Kidney (tissue), 22 donors: ENCODE measurements at places on chromosomes 1 and 21. TPM values are rescaled to one million over a fixed set of nuclear protein-coding genes. Genes with fewer than 3 reads are reported as not detected.

The ZFP69 gene
- 2.9 TPM for total RNA-seq

The NUDT17 gene
- 3.8 TPM for total RNA-seq

The SLC16A4 gene
- 53.1 TPM for total RNA-seq

The IFNLR1 gene
- total RNA-seq: 4.8 TPM

The VTCN1 gene
- total RNA-seq: 32.6 TPM

The DENND2D gene
- 81.0 TPM for total RNA-seq

The HPDL gene
- total RNA-seq: 0.66 TPM

The ADARB1 gene
- total RNA-seq: 34.9 TPM

The HCRTR1 gene
- total RNA-seq: 0.35 TPM

The MTARC2 gene
- 28.6 TPM for total RNA-seq

The GDAP2 gene
- total RNA-seq: 31.8 TPM

GRCh38 chr1:182446033-182446669 lies 3.8 kb upstream of the RGSL1 start:
- no peak for DNase-seq

- DNase-seq: no peak
These were observed 28.5 kb upstream of the RLF start for GRCh38 chr1:40132383-40133311.

- DNase-seq: no peak
These were observed 9.0 kb downstream of the C1orf105 start for GRCh38 chr1:172429331-172430127.

GRCh38 chr21:19609611-19610010 lies 1206.0 kb upstream of the TMPRSS15 start:
- no peak for DNase-seq

DNA sequence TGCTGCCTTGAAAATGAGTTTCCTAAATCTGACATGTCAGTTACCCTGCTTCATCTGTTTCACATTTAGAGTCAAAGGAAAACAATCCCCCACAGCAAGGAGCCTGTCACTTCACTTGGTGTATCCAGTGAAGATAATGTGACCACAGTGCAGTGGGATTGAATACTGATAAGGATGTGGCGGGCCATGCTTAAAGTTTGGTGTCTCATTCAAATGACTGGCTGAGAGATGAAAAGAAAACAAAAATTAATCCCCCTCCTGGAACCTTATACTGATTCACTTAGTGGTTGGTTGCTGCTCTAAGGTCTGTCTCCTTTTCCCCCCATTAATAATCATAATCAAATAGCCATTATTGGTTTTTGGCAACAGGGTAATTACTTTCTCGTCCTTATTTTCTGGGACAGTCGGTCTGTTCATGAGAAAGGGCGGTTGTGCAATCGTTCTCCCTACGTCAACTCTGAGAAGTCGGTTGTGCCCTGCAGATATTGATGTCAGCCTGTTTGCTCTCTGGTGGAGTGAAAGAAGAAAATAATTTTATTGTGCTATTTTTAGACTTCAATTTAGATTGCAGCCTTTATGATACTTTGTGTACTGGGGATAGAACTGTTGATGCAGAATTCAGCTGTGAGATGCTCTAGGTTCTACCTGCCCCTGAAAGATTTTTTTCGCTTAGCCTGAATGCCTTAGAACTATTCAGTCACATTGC lies 360.2 kb downstream of the DISC1 start:
- no peak for DNase-seq

GRCh38 chr1:69230208-69230607 lies 337.5 kb upstream of the LRRC7 start:
- no peak for DNase-seq

GRCh38 chr1:179287946-179288345 lies 5.7 kb upstream of the SOAT1 start:
- DNase-seq: peak; percentile 31

DNA sequence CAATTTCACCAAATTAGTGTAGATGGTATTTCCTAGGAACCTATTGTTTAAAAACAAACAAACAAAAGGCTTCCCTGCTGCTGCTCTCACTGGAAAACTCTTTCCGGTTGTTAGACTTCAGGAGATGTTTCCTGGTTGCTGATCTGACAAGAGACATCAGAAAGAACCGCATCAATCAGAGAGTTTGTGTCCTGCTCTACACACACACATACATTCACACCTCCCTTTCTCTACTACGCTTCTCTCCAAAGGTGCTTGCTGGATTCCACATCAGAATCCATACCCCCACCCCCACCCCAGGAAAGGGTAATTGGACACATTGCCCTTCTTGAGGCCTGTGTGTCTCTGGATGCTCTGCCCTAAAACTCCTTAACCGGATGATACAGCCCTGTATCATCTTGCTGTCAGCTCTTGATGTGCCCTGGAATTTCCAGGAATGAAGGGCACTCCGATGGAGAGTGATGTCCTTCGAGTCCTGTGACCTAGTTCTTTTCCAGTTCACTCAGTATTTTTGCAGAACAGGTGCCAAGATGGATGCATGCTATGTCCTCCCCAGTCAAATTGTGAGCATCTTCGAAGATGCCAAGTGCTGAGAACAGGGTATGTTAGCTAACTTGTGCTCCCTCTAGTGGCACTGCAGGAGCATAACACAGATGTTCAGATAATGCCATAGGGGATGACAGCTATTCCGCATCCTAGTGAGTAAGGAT lies 113.7 kb upstream of the SLC35F3 start:
- DNase-seq: peak; percentile 40

DNA sequence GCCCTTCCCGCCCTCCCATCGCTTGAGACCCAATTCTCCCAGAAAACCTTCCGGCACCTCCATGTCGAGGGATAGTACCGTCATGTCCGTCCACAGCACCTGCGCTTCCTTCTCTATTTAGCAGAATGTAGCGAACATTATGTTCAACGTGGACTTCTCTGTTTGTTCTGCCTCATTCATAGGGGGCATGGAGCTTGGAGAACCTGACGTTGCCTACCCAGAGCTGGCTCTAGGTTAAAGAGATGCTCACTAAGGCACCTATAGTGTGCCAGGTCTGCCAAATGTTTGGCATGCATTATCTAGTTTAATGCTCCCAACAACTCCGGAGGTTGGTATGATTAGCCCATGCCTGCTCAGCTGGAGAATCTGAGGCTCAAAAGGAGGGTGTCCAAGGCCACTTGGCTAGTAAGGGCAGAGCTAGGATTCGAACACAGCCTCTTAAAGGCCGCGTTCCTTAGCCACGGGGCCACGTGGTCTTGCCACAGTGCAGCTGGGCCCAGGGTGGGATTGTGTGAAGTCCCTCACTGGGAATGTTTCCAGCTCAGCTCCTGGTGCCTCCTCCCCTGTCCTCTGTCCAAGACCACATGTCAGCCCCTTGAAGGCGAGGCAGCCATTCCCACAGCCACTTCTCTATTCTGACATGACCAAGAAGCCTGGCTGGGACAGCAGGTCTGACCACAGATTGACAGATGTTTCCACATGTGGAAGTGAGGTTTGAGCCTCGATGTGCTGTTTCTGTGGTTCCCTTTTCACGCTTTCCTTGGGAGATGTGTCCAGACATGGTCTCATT lies 57.8 kb downstream of the RUNX3 start:
- DNase-seq: peak; percentile 17

GRCh38 chr1:9665193-9665592 lies 13.7 kb downstream of the PIK3CD start:
- no peak for DNase-seq

- no peak for DNase-seq
These were observed 3.0 kb upstream of the AHCTF1 start for GRCh38 chr1:246934765-246935164.

DNA sequence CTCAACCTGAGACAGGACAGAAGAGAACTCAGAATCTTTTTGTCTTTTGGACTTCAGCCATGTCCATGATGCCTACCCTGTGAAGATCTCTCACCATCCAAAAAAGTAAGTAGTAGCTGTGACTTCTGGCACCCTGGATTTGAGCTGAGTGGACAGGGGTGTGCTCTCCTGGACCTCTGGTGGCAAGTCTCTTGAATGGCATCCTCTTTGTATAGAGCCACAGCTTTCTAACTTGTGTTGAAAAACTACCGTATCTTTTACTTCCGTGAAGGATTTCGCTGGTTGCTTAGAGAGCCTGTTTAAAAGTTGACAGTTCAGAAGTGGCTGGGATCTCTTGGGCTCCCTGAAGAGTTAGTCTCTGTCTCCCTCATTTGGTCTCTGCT lies 1.8 kb downstream of the MFN2 start:
- DNase-seq: no peak

DNA sequence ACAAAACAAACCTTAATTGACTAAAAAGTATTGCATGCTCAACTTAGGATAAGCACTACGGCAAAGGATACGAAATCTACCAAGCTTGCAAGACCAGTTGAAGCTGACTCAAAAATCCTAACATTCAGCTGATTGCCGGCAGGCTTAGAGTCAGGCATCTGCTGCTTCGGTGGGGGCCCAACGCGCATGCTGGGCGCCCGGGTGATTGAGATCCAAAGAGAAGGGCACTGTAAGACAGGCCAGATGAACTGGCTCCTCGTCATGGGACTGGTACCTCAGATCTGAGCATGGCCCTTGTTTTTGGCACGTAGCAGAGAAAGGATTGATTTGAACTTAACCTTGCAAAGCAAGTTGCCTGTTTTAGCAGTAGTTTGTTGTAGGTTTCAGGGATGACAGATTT lies 86.6 kb downstream of the PRDM2 start:
- no peak for DNase-seq

DNA sequence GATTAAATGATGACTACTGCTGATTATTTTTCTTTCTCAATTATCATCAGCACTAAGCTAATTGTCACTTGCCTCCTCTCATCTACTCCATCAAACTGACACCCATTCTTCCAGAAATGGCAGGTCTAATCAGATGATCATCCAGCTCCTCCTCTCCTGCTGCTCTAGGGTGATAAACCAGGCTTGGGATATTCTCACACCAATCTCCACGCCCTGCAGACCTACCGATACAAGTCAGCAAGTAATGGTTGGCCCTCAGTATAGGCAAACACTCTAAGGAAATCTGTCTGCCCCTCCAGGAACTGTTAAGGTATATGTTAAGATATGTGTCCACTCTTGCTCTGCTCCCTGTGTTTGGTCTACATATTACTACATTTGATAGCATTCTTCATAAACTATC lies 36.3 kb upstream of the C1orf21 start:
- no peak for DNase-seq

- peak; percentile 86 for DNase-seq
These were observed 1.7 kb upstream of the RIPK4 start for GRCh38 chr21:41768437-41769042.

GRCh38 chr1:225658041-225658440 lies 5.1 kb upstream of the ENAH start:
- no peak for DNase-seq

- peak; percentile 65 for DNase-seq
These were observed 38.0 kb upstream of the RWDD3 start for GRCh38 chr1:95196017-95196416.

GRCh38 chr1:63189677-63190076 lies 132.7 kb upstream of the FOXD3 start:
- DNase-seq: no peak

- DNase-seq: no peak
These were observed 327.1 kb downstream of the PCP4 start for GRCh38 chr21:40194185-40194980.

GRCh38 chr1:9687120-9687873 lies 35.8 kb downstream of the PIK3CD start:
- peak; percentile 76 for DNase-seq

DNA sequence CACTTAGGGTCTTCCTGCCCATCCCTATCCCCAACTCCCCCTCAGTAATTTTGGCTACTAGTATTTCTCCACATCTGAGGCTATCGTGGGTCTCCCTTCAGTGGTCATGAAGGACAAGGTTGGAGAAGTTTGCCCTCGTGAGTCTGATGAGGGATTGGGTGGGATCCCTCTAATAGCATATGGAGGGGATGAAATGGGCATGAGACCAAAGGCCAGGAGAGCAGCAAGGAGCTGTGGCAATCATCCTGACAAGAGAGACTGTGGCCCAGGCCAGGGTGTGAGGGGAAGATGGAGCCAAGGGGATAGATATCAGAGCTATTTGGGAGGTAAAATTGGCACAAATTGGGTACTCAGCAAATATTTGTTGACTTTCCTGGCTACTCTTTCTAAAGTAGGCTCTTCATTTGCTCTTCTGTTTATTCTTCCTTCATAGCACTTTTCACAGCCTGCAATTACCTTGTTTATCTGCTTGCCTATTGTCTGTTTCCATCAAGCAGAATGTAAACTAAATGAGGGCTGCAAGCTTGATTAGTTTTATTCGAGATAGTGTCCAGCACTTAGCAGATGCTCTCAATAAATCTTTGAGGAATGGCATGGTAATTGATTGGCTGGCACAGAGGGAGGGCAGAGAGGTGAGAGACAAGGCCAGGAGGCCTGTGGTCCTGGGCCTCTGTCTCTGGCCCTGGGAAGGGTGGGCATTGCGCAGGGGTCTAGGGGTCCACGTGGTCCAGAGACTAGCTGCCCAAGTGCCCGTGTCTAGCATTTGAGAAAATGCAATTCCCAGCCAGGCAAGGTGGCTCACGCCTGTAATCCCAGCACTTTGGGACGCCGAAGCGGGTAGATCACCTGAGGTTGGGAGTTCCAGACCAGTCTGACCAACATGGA lies 1.5 kb upstream of the PLK3 start:
- no peak for DNase-seq

DNA sequence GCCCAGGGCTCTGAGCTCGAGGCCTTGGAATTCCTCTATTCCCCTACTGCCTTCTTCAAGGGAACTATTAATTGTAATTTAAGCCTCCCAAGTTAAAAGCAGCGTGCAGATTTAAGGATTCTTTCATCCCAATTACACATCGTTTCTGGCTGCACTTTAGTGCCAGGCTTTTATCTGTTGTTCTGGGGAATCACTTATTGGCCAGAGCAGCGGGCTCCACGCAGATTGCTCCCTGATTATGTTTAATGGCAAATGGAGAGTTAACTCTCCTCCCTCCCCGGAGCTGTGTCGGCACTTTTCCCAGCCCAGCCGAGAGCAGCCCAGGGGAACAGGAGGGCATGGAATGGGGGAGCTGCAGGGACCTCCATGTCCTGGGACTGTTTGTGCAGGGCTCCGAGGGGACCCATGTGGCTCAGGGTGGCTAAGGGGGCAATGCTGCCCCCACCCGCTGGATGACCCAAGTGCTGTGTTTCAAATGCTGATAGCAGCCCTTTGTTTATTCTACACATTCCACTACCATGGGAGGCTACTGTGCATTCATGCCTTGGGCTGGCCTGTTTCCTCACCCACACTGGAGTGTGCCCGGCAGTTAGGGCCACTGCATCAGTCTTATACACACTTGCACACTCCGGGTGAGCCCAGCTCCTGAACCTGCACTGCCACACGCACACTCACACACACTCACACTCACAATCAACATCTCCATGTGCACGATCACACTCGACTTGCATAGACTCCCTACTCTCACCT lies 93.3 kb upstream of the POU3F1 start:
- peak; percentile 56 for DNase-seq

- DNase-seq: no peak
These were observed 43.2 kb downstream of the RCSD1 start for GRCh38 chr1:167673265-167673664.

- DNase-seq: no peak
These were observed 10.8 kb upstream of the IL10RB start for GRCh38 chr21:33255404-33255803.

GRCh38 chr1:158942490-158942889 lies 11.1 kb downstream of the PYHIN1 start:
- DNase-seq: no peak
